Left forelimb (tissue), 1 donor: ENCODE measurements at places on chromosomes 1 and 21.

DNA sequence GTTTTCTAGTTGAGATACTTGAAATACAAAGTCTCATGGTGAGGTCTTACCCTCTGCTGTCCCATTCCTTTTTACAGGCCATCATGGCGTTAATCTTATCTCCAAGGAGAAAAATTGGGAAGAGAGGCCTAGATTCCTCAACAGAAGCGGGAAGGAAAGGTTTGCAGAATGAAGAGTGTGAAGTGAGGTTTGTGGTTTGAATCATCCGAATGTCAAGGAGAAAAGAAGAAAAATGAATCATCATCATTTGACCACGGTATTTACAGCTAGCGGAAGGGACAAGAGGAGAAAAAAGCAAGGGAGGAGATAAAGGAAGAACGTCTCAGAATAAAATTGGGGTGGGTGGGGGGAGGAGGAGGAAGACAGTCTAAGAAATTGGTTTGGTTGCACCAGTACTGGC, 935 bp upstream of the COG2 start:
- no peak for DNase-seq

GRCh38 chr1:162984699-162985098, 84.5 kb upstream of the RGS4 start:
- DNase-seq = no peak

DNA sequence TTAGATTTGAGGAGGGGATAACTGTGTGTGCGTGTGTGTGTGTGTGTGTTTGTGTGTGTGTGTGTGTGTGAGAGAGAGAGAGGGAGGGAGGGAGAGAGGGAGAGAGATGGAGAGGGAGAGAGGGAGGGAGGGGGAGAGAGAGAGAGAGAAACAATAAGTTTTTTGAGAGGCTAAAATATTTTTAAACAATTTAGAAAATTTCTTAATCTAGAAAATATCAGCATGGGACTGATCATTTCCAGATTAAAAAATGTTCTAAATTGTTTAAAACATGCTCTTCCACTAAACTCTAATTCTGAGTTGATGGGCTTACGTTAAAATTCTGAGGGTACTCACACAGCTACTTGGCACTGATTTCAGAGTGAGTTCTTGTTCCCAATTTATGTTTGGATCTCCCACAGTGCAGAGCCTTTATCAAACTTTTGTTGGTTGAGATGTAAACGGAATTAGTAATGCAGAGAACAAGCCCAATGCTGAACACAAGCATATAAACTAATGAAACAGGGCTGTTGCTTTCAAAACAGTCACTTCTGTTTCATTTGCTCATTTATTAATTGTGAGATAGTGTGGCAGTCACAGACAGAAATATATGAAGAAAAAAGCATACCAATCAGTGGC, 73.4 kb upstream of the RGS2 start:
- DNase-seq = no peak

DNA sequence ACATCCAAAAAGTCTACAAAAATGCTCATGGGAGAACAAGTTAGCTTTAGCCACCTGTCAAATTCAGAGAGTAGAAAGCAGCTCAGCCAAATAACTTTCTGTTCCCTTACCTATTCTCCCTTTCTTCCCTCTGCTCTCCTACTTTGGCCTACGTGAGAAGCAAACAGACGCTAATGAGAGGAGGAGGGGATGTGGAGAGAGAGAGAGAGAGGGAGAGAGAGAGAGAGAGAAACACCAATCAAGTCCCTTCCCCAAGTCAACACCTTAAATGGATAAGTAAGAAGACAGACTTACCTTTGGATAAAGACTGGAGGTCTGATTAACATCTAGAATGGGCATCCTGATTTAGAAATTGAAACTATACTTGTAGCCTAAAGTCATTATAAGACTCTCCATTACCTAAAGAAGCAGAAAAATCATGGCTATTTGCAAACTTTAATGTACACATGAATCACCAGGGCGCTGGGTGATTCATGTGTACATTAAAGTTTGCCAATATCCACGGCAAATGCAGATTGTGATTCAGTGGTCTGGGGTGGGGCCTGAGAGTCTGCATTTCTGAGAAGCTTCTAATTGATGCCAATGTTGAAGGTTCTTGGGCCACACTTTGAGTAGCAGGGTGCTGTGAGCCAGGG, 13.1 kb upstream of the DUSP12 start:
- DNase-seq = no peak

DNA sequence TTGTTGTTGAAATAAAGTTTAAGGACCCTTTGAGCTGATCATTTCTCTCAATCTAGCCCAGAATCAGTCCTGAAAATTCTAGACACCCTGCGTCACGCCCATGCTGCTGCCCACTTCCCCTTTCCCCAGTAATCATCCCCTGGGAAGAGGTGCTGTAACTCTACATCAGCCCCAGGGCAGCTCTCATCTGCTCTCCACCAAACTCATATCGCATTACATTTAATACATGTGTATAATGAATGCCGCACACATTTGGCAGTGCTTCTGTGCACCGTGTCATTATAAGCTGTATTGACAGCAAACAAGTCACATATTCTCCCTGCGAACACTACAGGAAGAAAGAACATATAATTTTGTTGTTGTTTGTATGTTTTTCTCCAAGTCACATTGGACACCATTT, 539.7 kb upstream of the DAB1 start:
- no peak for DNase-seq

DNA sequence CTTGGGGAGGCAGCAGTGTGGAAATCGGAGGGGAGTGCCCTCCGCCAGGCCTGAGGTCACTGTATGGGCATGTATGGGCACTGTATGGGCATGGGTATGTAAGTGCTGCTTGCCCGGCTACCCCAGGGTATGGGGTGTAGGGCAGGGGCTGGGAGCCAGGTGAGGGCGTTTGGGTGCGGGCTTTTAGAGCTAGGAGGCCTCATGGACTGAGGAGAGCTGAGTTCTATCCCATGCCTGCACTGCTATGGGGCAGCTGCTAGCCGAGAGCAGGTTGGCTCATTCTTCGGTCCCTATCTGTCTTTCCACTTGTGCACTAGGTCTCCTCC, 5.3 kb downstream of the PKLR start:
- DNase-seq = no peak

- DNase-seq = no peak
Measured at GRCh38 chr1:204075890-204076846, 3.3 kb downstream of the SOX13 start.

DNA sequence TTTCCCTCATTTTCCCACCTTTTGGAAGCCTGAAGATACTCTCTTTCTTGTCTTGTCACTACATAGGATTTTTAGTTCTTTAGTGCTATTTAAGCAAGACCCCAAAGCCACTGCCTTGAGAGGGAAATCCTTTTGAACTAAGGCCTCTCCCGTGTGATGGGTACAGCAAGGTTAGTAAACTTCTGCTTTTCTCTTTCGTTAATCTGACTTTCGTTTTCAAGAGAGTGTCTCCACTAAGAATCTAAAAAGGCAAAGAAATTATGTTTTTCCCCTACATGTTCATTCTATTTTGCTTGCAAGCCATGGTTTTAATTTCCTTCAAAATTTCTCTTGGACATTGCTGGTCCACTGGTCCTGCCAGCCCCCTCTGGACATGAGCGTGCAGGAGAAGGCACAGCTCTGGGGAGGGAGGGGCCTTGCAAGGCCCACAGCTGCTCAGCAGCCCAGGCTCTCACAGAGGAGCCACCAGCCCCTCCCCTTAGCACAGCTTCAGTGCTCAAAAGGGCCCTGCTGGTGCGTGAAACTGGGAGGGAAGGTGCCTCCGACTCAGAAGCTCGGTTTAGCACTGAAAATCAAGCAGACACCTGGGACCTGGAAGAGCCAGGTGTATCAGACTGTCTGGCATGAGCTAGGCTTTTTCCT, 210.9 kb upstream of the GALNT2 start:
- DNase-seq = no peak

- DNase-seq = no peak
Measured at GRCh38 chr1:209048941-209049669, 534.4 kb upstream of the CAMK1G start.

DNA sequence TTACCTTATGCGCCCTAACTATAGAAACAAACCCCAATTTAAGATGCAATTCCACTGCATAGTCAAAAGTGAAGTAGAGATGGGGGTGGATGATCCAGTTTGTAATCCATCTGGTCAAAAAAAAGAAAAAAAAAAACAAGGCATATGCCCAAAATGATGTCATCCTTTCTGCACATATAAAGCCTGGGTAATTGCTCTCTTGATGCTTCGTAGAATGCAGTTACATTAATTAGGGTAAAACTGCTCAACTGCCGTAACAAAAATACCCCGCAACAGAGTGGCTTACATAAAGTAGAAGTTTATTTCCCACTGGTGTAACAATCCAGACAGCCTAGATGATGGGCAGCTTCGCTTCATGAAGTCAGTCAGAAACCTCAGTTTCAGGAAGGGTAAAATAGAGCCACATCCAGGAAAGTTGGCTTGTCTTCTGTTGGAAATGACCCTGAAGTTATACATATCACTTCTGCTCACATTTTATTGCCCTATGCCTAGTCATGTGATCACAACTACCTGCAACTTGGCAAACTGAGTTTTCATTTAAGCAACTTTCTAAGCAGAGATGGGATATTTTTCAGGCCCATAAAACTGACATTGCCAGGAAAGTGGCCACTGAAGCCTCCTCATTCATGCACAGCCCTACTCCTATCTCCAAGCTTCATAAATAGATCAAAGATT, 221.7 kb downstream of the C1orf94 start:
- no peak for DNase-seq

DNA sequence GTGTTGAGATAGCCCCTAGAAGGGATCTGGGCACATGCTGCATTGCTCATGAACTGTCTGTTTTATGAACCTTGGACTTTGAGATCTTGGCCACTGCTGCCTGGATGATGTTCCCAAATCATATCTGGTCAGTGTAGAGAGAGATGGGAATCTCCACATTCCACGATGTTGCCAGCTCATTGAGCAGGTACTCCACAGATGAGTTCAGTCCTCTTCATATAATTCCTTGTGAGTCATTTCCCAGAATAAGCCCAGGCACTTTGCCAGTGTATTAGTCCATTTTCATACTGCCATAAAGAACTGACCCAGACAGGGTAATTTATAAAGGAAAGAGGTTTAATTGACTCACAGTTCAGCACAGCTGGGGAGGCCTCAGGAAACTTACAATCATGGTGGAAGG, 254.0 kb upstream of the RUNX1 start:
- no peak for DNase-seq

GRCh38 chr1:174397261-174397660, 50.5 kb upstream of the GPR52 start:
- no peak for DNase-seq

- peak; percentile 65 for DNase-seq
Measured at GRCh38 chr1:114510274-114511031, 550 bp downstream of the TRIM33 start.
